ENCODE measurements at places on chromosomes 13 and 19.

GRCh38 chr19:34236035-34236987, 18.0 kb upstream of the GARRE1 start:
- no peak for DNase-seq

GRCh38 chr13:27120011-27120410, 51.6 kb downstream of the USP12 start:
- no peak for DNase-seq

DNA sequence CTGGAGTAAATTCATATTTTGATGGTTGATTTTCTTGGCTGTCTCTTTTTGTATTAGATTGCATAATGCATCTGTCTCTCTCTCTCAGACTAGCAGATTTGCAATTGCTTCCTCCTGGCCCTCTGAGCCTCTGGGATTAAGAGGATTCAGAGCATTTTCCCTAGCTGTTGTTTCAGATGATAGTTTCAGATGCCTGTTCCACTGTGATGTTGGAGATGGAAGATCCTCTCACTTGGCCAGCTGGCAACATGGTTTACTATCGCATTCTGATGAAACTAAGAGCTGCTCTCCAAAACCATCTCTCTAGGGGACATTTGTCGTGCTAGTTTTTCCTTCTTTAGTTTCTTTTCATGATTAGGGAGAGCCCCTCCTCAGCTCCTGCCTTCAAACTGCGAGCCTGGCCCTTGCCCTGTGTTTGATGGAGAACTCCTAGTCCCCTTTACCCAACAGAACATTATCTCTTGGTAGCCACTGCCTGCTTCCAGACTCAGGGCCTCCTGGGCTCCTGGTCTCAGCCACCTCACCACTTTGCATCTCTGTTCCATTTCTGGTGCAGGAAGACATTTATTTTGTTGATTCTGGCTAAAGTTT, 244.6 kb downstream of the B3GLCT start:
- no peak for DNase-seq

- DNase-seq, result no peak
Observed at GRCh38 chr13:29969286-29969685, 118.9 kb upstream of the UBL3 start.

DNA sequence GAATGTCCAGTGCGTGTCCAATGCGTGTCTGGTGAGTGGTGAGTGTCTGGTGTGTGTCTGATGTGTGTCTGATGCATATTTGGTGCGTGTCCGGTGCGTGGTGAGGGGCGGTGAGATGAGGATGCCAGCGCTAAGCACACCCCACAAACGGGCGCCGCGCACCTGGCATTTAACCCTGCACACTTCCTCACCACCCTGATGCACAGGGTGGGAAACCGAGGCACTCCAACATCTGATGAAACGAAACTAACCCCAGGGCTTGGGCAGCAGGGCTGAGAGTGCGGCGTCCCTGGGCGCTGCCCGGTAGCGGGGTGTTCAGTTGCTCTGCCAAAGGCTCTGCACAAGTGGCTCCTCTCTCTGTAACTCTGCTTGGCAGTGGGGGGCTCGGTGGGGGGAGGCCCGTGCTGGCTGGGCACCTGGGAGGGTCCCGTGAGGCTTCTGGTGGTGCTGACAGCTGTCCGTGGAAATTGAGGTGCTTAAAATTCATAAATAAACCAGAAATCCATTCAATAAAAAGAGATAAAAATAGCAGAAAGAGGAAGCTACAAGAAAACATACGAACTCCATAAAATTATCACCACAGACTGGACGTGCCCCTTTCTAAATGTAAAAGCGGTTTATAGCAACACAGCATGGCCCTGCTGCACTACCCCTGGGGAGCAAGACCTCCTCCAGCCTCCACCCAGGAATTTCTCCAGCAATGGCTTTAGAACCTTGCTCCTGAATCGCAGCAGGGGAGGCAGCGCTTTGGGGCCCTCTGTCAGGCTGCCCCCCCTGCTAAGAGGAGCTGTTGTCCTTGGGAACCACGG, 76.0 kb downstream of the RASA3 start:
- no peak for DNase-seq

- DNase-seq, result no peak
Observed at GRCh38 chr13:102903659-102904407, 58.0 kb downstream of the ERCC5 start.

DNA sequence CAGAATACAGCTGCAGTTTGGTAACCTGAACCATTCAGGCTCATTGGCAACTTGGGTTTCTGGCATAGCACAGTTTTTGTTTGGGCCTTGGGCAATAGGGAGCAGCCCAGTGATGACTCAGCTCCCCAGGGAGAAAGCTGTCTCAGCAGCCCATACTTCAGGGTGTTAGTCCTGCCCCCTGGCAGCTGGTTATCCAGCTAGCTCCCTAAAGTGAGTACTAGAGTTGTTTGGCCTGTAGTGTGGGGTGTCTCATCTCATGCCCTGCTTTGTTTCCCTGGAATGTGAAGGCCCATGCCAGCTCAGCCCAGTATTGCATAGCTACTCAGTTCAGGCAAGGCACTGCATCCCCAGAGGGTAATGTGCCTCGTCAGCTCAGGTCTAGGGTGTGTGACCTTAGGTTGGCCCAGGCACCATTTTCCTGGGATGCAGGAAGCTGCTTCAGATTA, 18.2 kb upstream of the ZNF543 start:
- peak; percentile 88 for DNase-seq

- no peak for DNase-seq
Observed at GRCh38 chr13:98252931-98253470, 75.9 kb upstream of the RNF113B start.

GRCh38 chr19:46631481-46631880, 4.5 kb downstream of the GNG8 start:
- DNase-seq, result no peak

GRCh38 chr19:42010245-42011126, 16.5 kb upstream of the ATP1A3 start:
- no peak for DNase-seq

- no peak for DNase-seq
Observed at GRCh38 chr19:33512021-33512420, 9.6 kb downstream of the PEPD start.

DNA sequence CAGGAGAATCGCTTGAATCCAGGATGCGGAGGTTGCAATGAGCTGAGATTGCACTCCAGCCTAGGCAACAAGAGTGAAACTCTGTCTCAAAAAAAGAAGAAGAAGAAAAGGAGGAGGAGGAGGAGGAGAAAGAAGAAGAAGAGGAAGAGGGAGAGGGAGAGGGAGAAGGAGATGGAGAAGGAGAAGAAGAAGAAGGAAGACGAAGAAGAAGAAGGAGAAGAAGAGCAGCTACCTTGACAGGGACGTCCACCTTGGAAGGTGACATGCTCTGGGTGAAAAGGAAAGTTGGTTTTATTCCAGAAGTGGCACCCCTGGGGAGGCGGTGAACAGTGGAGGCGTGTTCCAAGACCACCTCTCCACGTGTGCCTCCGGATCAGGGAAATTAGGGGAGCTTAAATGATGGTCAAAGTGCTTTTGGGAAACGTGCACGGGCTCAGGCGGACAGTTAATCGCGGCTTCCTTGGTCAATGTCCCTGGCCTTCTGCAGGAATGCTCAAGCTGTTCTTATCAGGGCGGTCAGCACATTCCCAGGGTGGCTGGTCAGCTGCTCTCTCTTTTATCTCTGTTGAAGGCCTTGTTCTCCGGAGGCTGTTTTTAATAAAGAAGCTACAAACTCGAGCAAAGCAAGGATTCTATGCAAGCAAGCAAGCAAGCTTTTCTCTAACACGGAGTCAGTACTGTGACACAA, 78.9 kb upstream of the PEG3 start:
- no peak for DNase-seq

- DNase-seq, result no peak
Observed at GRCh38 chr13:60078226-60078625, 85.5 kb downstream of the DIAPH3 start.

DNA sequence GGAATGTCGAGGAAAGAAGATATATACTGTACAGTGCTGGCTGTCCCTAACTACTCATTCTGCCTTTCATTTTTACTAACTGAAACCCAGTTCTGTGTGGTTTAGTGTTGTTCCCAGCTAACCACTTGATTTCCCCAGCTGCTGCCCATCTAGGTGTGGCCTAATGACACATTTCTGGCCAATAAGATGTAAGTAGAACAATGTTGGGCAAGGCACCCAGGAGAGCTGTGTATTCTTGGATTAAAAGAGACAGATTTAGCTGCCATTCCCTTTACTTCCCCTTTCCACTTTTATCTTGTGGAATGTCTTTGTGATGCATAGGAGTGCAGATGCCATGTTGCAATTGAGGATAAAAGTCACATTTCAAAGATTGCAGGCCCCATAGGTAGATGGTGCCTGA, 28.3 kb upstream of the PCDH9 start:
- no peak for DNase-seq

DNA sequence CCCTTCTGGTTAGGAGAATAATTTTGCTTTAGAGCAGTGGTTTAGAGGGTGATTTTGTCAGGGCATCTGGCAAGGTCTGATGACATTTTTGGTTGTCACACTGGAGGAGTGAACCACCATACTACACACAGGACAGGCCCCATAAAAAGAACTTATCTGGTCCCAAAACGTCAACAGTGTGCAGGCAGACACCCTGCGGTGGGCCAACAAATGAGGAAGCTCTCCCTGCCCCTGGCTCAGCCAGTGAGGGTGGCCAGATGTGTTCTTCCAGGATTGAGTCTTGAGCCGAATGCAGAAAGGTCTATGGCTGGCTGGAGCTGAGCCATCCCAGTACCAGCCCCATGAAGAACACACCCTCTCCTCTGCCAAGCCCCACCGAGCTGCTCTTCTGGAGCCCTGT, 149.2 kb downstream of the MIPEP start:
- DNase-seq, result no peak

DNA sequence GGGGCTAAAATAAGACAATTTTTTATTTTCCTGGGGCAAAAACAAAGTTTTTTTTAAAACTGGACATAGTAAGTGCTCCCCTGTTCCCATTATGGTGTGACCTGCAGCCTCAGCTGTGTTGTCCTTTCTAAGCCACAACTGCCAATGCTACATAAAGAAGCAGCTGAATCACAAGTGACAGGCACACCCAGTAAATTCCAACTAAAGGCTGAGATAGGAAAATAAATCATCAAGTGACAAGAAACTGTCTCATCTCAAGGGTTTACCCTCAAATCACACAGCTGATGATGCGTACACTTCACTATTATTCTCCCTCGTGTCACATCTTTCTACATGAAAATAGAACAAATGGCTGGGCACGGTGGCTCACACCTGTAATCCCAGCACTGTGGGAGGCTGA, 28.7 kb downstream of the STK24 start:
- no peak for DNase-seq
